Frontal cortex (tissue), 4 donors: ENCODE measurements at places on chromosomes 16 and 17. TPM values are rescaled to one million over a fixed set of nuclear protein-coding genes. Genes with fewer than 3 reads are reported as not detected.

SIAH1 gene
- total RNA-seq: 223 TPM

RUNDC3A gene
- total RNA-seq: 123 TPM

TBC1D3K gene
- total RNA-seq: not detected

UNK gene
- 21.2 TPM for total RNA-seq

DNA sequence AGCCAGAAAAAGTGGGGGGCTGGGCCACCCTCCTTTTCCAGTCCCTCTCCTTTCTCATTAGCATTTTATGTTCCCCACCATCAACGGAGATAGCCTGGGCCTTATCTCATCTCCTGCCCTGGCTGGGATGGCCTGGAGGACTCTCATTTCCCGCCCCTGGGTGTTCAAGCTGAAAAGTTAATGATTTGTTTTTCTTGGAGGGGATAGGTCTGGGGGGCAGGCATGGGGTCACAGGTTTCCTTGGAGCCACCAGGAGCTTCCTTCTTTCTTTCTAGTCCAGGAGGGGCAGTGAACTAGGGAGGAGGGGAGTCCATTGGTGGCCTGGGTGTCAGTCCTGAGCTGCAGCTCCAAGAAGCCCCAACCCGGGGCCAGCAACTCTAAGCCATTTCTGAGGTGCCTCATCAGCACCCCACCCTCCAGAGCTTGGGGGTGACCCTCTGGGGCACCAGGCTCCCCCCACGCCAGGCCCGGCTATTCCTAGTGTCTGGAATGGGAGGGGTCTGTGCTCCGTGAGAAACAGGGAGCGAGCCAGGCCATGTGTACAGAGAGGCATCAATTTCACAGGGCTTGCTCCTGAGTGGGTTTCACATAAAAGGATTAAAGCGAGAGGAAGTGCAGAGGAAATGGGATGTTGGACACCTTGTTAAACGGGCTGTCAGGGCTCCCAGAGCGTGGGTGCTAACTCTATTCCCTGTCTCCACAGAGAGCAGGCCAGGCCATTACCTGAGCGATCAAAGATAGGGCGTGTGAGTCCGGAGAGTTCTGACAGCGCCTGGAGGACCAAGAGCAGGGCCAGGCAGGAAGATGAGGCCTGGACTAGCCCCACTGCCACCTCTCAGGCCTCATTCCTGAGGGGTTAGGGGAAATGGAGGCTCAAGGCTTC lies 90.6 kb upstream of the LHX1 start:
- DNase-seq: no peak

DNA sequence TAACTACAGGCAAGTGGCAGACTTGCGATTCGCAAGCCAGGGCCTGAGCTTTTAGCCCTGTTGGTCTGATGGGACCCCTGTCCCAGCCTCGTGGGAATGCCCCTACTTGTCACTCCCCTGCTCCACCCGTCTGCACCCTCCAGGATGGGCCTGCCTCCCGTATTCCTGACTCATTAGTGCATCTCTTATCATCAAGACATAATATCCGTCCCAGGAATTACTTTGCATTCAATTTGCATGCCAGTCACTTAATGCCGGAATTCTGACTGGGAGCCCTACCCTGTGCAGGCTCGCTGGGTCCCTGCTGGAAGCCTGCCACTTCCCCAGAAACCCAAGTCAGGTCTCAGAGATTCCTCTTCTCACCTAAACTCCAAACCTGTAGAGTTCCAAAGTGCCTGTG lies 3.3 kb downstream of the PRSS53 start:
- no peak for DNase-seq

- no peak for DNase-seq
These were observed 46.6 kb upstream of the GNG13 start for GRCh38 chr16:847151-847550.

DNA sequence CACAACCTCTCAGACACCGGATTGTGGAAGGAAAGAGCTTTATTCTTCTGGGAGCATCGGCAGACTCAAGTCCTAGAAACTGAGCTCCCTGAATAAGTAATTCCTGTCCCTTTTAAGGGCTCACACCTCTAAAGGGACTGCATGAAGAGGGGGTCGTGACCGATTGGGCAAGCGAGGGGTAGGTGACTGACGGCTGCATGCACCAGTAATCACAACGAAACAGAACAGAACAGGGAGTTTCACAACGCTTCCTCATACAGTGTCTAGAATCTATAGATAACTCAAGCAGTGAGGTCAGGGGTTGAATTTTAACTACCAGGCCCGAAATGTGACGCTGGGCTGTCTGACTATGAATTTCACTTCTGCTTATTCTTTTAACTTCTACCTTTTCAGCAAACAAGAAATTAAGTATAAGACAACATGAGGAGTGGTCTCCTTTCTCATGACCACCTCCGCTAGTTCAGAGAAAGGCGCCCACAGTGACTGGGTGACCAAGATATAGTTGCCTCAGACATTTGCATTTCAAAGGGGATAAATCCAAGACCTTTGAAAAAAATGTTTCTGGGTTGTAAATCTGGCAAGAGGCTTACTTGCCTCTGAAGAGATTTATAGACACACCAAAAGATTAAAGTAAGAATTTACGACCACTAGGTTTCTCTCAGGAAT lies 88.4 kb upstream of the ATF7IP2 start:
- no peak for DNase-seq

- DNase-seq: no peak
These were observed 44.2 kb downstream of the USP22 start for GRCh38 chr17:20998571-20999043.
